ENCODE measurements at places on chromosomes 12 and 14.

- DNase-seq: no peak
Observed at GRCh38 chr12:51122844-51123243, 39.4 kb upstream of the CSRNP2 start.

- DNase-seq: no peak
Observed at GRCh38 chr14:57262117-57262516, 6.6 kb downstream of the EXOC5 start.

DNA sequence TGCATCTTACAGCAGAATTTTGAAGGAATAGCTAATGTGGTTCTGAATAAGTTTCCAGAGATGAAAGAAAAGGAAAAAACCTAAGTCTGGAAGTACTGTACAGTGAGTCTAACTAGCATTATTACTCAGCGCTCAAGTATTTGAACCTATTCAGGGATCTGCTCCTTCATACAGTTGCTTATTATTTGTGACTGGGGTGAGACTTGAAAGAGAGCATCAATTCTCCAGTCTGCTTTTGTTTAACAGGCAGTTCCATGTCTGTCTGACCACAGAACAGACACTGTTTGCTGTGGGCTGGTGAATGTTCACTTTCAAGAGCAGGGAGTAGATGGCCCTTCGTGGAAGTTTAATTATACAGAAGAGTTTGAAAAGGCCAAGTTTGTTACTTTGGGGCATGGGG is 9.3 kb downstream of the ETV6 start:
- DNase-seq: no peak

GRCh38 chr14:51929166-51929565 is 60.2 kb upstream of the RTRAF start:
- no peak for DNase-seq

- no peak for DNase-seq
Observed at GRCh38 chr14:67856827-67857226, 37.2 kb downstream of the RAD51B start.

All from activated naive CD4-positive, alpha-beta T cell (primary cell).